ENCODE measurements at places on chromosomes 11 and 22. TPM values are rescaled to one million over a fixed set of nuclear protein-coding genes. Genes with fewer than 3 reads are reported as not detected.

Gene LINC01488
- not detected for total RNA-seq

DNA sequence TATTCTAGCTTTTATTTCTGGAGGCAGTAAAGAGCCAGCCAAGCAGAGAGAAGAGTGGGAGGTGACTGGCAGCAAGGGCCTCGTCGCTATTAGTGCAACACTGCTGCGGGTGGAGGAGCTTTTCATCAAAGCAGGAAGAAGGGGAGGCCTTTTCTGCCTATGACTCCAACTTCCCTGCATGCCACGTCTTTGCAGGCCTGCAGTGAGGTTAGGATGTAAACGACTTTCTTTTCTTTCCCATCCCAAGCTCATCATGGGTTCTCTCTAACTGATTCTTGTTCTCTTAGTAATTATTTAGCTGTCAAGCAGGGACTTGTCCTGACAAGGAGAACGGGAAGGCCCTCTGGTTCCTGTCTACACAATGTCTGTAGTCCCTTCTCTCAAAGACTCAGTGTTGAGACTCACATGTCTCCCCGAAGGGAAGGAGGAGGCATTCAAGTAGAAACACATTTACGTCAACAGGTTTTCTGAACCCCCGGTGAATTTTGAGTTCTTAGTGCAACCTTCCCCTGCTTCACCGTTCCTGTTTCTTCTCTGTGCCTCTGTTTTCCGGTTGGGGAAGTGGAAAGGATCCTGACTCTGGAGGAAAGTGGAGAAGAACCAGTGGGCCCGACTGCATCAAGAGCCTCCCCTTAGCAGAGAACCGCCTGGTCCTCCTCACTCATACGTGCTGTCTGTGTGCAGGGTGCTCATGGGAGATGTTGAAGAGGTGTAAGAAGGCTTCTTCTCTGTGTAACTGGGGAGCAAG is 56.9 kb downstream of the PACS1 start:
- ATAC-seq: peak; percentile 86

- ATAC-seq: peak; percentile 71
Measured at GRCh38 chr22:21014726-21015465, at the start of gene P2RX6. Gene P2RX6 (plus strand): TSS chr22:21015165. CDS start chr22:21015175, 10 bp downstream.

Gene TNNT3
- total RNA-seq: 0.11 TPM

DNA sequence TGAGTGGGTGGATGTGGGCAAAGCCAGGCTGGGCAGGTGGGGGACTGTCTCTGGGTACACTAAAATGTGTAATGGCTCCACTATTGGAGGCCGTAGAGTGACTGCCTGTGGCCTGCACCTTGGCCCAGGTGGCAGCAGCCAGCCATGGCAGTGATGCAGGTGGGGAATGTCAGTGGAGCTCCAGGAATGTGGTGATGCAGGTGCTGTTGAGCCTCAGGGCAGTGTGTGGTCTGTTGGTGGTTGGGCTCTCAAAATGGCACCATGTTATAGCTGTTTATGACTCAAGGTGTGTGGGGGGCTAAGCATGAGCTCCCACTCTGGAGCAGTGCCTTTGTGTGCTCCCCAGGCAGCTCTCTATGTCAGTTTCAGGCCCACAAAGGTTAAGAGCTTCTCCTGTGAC is 40.2 kb upstream of the CCDC90B start:
- ATAC-seq: no peak

Gene MUC2
- total RNA-seq: 2.2 TPM

Gene B3GAT1
- total RNA-seq: 0.18 TPM

GRCh38 chr22:35621451-35621850 is 4.3 kb upstream of the MB start:
- ATAC-seq: no peak
